ENCODE measurements at places on chromosomes 7 and 10.

DNA sequence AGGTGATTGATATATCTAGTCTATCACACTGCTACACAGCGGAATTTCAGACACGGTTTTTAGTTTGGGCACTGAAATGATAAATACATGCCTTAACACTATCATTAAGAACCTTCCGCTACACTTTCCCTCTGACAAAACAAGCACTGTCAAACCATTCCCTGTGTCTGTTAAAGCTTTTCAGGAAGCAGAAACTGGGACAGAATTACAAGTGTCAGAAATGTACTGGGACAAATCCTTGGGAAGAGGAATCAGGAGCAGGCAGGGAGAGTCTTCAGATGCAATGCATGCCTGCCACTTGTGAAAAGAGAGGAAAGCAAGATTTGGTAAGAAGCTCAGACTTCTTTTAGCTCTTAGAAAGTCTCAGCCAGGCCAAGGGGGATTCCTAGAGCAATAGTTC lies 196.8 kb upstream of the PTPRZ1 start:
- no peak for DNase-seq

DNA sequence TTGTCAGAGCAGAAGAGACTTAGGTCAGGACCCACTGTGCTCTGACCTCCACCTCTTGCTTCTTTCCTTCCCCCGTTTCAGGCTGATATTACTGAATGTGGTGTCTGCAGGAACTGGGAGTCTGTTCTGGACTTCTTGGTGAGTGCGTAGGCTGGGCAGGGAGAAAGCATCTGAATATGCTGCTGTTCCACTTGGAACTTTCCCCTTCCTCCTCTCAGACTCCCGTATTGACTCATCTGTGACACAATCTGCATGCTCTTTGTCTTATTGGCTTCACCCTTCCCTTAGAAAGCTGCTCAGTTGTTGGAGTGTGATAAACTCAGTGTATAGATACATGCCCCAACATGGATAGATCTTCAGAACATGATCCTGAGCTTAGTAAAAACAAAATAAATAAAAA lies 137.6 kb upstream of the HABP2 start:
- no peak for DNase-seq

- DNase-seq = no peak
These were observed 19.1 kb upstream of the TNKS2 start for GRCh38 chr10:91779011-91779605.

GRCh38 chr7:73366990-73367389 lies 39.0 kb downstream of the FKBP6 start:
- no peak for DNase-seq

DNA sequence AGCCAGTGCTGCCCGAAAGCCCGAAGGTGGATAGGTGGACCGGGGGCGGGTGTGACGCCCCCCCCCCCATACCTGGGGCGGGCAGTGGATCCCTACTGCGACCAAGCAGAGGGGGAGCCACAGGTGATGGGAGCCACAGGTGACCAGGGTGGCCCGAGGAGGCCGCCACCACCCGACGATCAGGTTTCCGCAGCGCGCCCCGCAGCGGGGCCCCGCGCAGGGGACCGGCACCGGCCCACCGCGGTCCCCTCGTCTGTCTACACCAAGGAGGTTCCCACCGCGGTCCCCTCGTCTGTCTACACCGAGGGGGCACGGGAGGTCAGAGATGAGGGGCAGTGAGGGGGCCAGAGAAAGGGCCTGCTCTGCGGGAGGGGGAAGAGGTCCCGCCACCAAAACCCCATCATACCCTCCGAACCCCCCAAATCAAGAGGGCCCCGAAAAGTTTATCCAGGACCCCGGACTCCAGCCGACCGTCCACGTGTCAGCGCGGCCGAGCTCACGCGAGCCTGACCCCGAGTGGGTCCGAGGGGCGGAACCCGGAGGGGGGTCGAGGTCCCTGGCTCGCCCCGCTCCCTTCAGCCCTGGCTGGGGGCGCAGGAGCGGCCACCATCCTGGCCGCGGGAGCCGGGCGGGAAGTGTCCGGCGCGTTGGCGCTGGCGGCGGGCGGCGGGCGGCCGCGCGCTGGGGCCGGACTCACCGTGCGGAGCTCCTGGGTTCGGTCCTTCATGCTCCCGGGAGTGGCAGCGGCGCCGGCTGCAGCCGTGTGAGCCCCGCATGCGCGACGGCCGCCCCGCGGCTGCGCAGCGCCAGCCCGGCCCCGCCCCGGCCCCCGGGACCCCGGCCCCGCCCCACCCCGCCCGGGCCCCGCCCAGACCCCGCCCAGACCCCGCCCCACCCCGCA lies at the start of gene STX1A:
TSS of gene STX1A (minus strand) at position 765 of the 901 bp plus-strand sequence. CDS start at position 727, 38 bp downstream.
- peak; percentile 78 for DNase-seq

DNA sequence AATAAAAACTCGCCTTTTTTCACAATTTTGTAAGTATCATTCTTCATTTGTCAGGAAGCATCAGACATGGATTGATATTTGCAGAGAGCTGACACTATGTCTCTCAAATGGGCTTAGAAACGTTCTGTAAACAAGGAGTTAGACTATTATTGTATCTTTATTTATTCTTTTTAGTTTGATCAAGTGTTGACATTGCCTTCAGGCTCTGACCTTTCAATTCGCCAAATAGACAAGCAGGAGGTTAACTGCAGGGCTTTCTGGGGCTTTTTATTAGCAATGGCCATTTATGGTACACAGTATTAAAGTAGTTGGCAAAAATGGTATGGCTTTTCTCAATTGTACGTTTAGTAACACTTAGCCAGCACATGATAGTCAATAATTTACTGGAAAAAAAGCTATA lies 221.7 kb downstream of the ZWINT start:
- no peak for DNase-seq

DNA sequence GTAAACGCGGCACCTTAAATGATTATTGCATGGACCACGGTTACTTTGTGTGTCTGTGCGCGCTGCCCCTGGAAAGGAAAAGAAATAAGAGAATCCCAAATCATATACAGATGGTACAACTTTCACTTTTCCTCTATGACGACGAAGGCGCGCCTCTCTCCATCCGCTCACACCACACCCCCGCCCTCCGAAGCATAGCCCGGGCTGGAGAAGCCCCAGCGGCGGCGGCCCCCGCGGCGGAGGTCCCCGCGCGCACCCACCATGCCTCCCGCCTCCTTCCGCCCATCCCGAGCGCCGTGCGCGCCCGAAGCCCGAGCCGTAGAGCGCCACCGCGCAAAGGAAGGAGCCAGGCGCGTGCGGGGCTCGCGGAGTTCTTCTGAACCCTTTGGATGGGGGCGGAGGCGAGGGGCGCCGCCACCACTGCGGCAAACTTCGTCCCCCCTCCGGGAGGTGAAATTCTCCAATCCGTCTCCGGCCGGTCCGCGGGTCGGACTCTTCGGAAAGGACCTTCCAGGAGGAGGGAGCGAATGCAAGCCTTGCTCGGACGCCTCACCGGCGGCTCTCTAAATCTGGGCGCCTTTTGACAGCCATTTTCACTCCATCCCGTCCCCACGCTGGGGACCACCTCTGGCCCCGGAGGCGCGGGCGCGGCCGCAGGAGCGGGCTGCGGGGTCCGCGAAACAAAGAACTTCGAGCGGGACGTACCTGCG lies 588 bp downstream of the GLI3 start:
- DNase-seq = no peak
